Cerebellum (tissue), 4 donors: ENCODE measurements at places on chromosomes 6 and 20. TPM values are rescaled to one million over a fixed set of nuclear protein-coding genes. Genes with fewer than 3 reads are reported as not detected.

GPR63 gene
- total RNA-seq: 9.2 TPM

HTR1E gene
- total RNA-seq: 0.54 TPM

EFCAB8 gene
- total RNA-seq: not detected

RIMS4 gene
- total RNA-seq: 25.8 TPM

BMP5 gene
- total RNA-seq: 17.4 TPM

SLC16A10 gene
- total RNA-seq: 12.1 TPM
